T-helper 1 cell (primary cell): ENCODE measurements at places on chromosomes 5 and 9.

DNA sequence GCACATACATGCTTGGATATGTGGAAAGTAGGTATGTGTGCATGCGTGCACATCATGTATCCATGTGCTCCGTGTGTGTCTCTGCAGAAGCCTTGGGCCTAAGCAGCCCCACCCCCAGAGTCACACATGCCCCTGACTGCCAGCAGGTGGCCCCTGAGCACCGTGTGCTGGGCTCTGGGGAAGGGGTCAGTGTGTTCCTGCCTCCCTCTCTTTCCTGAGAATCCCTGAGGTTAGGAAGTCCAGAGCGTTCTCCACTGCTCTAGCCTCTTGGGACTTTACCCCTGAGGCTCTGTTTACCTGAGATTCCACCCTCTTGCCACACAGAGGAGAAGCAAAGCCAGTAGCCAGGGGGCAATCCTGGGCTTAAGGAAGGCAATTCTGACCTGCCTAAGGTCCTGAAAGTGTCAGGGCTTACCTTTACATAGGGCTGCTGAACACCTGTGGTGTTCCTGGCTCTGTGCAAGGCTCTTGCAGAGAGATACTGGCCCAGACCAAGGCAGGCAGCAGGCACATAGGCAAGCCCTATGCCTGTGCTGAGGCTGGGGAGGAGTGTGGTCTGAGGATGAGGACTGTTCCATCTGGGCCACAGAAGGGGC lies 207.3 kb downstream of the TMEM38B start:
- DNase-seq: no peak

- no peak for DNase-seq
Measured at GRCh38 chr9:107541523-107541922, 52.0 kb upstream of the KLF4 start.

GRCh38 chr9:98178874-98179850 lies 13.3 kb downstream of the CORO2A start:
- no peak for DNase-seq

DNA sequence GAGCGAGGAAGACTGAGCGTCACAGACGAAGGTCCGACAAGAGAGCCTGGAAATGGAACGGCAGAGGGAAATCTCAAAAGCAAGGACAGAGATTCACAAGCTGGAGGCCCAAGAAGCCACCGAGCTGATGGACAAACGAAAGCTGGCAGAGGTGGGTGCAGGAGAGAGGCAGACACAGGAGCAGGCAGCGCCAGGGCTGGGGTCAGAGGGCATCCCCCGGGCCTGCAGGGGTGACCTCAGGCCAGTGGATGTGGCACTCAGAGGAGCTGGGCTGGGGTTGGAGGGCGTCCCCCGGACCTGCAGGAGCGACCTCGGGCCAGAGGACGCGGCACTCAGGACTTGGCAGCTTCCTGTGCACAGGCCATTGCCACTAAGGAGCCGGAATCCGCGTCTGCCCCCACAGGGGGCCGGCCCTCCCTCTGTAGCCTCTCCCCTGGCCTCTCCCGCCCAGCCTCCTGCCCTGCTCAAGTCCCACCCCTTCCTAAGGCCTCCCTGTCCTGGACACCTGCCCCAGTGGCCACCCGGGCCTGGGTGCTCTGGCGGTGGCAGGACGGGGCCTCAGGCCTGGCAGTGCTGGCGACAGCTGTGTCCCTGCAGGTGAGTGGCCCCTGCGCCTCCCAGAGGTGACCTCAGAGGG lies 40.4 kb downstream of the EXD3 start:
- DNase-seq: no peak

GRCh38 chr9:37040508-37041127 lies 6.5 kb upstream of the PAX5 start:
- DNase-seq: no peak

GRCh38 chr9:127489471-127490115 lies 38.3 kb downstream of the LRSAM1 start:
- no peak for DNase-seq

DNA sequence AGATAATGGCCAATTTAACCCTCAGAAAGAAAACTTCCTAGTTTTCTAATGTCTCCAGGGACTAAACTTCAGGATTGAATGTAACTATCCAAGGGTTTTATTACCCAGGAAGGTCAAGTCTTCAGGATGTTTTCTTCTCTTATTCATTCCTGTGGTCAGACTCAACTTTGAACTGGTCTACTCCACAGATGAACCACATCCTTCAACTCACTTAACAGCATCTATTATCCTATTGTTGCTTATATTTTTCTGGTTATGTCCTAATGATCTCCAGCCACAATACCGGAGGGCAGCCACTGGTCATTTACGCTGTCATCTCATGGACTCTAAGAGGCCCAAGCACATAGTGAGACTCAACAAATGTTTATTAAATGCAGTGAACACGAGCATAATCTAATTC lies 47.2 kb upstream of the LIFR start:
- no peak for DNase-seq

- DNase-seq: no peak
Measured at GRCh38 chr5:9408964-9409363, 136.9 kb downstream of the SEMA5A start.

GRCh38 chr9:27755846-27756245 lies 182.6 kb upstream of the C9orf72 start:
- DNase-seq: no peak

- no peak for DNase-seq
Measured at GRCh38 chr9:119375892-119376291, 6.7 kb upstream of the BRINP1 start.

DNA sequence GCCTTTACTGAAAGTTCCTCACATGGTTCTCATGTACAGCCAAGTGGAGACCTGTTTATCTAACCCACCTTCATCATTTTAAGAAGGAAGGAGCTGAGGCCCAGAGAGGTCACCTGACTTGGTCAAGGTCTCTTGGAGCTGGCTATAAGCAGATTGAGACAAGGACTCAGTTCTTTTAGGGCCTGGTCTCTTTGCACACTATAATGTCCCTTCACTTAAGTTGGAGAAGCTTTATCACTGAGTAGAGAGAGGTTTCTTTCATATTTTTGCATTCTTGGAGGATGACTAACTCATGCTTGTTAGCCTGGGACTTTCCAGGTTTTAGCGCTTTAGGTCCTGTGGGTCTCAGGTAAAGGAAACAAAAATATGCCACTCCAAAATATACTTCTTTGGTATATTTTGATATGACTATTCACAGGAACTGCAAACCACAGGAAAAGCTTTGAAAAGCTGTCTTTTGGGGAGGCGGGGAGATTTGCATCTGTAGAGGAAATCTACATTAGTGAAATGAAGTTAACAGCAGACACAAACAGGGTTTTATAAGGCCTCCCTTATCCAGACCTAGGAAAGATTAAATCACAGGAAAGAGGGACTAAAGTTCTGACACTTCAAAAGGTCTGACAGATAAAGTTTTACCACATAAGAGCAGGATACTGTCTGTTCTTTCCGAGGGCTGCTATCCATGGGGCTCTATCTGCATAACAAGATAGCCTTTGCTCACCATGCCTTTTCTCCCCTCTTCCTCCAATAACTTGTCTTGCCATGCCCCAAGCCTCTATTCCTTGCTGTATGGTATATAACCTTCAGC lies 95.8 kb upstream of the ANKRD55 start:
- no peak for DNase-seq

- DNase-seq: no peak
Measured at GRCh38 chr5:68217047-68217355, 1.4 kb downstream of the PIK3R1 start.

GRCh38 chr5:142779163-142779840 lies 9.1 kb downstream of the ARHGAP26 start:
- DNase-seq: no peak

GRCh38 chr9:80874276-80874675 lies 815.1 kb downstream of the TLE1 start:
- DNase-seq: no peak

- no peak for DNase-seq
Measured at GRCh38 chr9:75823151-75823550, 67.3 kb upstream of the PCSK5 start.

- DNase-seq: no peak
Measured at GRCh38 chr5:180532268-180532667, 38.1 kb downstream of the CNOT6 start.

DNA sequence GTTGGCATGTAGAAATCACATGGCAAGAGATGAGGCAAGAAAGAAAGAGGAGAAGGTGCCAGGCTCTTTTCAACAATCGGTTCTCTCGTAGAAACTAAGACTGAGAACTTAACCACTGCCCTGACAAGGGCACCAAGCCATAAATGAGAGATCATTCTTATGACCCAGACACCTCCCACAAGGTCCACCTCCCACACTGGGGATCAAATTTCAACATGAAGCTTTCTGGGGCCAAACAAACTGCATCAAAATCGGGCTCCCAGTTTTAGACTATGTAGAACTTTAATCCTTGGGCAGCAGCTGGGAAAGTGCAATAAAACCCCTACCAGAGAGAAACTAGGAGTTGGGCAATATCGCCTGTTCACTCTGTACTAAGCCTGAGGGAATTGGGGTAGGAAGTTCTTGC lies 150.2 kb upstream of the CCDC152 start:
- DNase-seq: no peak
